ENCODE measurements at places on chromosomes 2 and 18.

- no peak for DNase-seq
Measured at GRCh38 chr2:237282568-237283128, 131.3 kb downstream of the COL6A3 start.

- DNase-seq, result peak; percentile 97
Measured at GRCh38 chr2:240565333-240566202, 2.7 kb upstream of the RNPEPL1 start.

DNA sequence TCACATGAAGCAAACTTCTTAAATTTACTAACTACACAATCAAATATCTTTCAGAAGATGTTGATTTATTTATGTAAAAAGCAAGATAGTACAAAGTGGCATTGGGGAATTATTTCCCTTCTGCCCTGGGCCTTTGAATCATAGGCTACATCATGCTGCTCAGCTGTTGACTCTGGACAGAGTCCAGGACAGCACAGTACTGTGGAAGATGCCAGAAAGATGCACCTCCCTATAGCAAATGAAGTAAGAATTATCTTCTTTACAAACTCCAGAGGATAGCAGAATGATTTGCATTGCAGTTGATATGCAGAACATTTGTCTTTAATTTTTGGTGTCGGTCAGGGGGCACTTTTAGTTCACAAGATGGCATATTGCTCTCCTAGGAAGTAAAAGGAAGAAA, 1354.5 kb upstream of the ZEB2 start:
- no peak for DNase-seq

- no peak for DNase-seq
Measured at GRCh38 chr2:100422320-100423055, 5.0 kb upstream of the CHST10 start.

- DNase-seq, result no peak
Measured at GRCh38 chr2:23037596-23037995, 347.4 kb upstream of the KLHL29 start.

DNA sequence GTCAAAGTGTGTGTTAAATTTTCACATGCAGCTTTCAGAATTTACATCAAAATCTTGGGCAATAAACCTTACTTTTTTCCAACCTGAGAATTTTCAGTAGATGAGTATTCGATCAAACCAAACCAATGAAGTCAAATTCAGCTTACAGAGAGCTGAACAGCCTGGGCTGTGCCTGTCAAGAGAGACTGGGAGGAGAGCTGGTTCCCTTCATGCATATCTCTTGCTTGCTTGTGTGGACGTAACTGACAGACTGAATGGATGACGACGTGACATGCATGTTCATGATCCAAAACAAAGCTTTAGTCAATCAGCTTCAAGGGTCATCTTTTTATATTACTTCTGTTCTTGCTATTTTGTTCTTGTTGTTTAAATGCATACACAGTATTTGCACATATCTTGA, 145.2 kb downstream of the GALNT3 start:
- no peak for DNase-seq

GRCh38 chr18:55488473-55488872, 99.5 kb downstream of the TCF4 start:
- DNase-seq, result no peak

- no peak for DNase-seq
Measured at GRCh38 chr2:10172033-10172871, 49.7 kb downstream of the RRM2 start.

- DNase-seq, result no peak
Measured at GRCh38 chr2:127065299-127065939, 41.5 kb downstream of the BIN1 start.

DNA sequence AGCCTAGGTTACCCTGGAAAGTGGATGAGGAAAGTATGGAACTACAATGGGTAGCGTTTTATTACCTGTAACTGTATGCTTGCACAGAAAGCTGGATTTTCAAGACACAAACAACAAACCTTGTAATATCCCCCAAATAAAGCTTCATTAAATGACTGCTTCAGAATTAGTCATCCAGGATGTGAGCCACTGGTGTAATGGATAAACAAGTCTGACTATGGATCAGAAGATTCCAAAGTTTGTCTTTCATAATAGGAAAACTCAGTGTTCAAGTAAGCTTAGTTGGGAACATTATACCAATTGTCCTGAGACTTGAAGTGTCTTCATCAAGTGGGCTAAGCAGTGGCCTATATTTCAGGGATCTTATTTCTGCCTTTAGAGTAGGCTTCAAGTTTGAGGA, 518.8 kb downstream of the LRP1B start:
- no peak for DNase-seq
